ENCODE measurements at places on chromosomes 7 and 10. TPM values are rescaled to one million over a fixed set of nuclear protein-coding genes. Genes with fewer than 3 reads are reported as not detected.

GRCh38 chr10:116815641-116816415 lies 33.5 kb upstream of the ENO4 start:
- no peaks in the 10 kb centered on the region for H3K36me3 ChIP-seq
- H3K4me3 ChIP-seq, result no peak overlapping the region
- no peaks in the 10 kb centered on the region for H3K4me1 ChIP-seq
- peak; percentile 67 for DNase-seq
- H3K27ac ChIP-seq, result no peak overlapping the region
- peaks cover 17% of the 10 kb centered on the region for H3K27me3 ChIP-seq

Gene EN2
- not detected for total RNA-seq

DNA sequence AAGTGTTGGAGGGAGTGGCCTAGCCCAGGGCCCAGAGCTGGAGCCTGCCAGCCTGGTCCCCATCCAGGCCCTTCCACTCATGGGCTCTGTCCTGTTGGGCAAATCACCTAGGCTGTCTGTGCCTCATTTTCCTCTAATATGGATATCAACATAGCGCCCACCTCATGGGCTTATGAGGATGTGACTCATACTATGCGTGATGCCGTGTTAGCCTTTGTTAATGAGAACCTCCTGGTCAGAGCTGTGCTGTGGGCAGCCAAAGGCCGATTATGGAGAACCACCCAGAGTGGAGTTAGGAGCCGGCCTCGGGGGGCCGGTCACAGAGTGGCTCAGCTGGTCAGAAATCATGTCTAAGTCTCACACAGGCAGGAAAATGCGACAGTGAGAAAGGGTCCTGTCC lies 306.4 kb downstream of the PAXIP1 start:
- H3K4me1 ChIP-seq, result no peaks in the 10 kb centered on the region
- no peaks in the 10 kb centered on the region for H3K27me3 ChIP-seq
- no peak overlapping the region for H3K4me3 ChIP-seq
- H3K27ac ChIP-seq, result no peak overlapping the region

- no peak overlapping the region for H3K4me3 ChIP-seq
- no peak overlapping the region for H3K27ac ChIP-seq
- peaks cover 11% of the 10 kb centered on the region for H3K27me3 ChIP-seq
- DNase-seq, result no peak
These were observed 137.0 kb downstream of the ADCY1 start for GRCh38 chr7:45711161-45711490.

Gene ZNF786
- 5.8 TPM for total RNA-seq

- H3K4me3 ChIP-seq, result no peak overlapping the region
- no peak overlapping the region for H3K27ac ChIP-seq
- DNase-seq, result no peak
These were observed 243.8 kb downstream of the DNAJB9 start for GRCh38 chr7:108813251-108814014.

Gene GIMAP4
- not detected for total RNA-seq

DNA sequence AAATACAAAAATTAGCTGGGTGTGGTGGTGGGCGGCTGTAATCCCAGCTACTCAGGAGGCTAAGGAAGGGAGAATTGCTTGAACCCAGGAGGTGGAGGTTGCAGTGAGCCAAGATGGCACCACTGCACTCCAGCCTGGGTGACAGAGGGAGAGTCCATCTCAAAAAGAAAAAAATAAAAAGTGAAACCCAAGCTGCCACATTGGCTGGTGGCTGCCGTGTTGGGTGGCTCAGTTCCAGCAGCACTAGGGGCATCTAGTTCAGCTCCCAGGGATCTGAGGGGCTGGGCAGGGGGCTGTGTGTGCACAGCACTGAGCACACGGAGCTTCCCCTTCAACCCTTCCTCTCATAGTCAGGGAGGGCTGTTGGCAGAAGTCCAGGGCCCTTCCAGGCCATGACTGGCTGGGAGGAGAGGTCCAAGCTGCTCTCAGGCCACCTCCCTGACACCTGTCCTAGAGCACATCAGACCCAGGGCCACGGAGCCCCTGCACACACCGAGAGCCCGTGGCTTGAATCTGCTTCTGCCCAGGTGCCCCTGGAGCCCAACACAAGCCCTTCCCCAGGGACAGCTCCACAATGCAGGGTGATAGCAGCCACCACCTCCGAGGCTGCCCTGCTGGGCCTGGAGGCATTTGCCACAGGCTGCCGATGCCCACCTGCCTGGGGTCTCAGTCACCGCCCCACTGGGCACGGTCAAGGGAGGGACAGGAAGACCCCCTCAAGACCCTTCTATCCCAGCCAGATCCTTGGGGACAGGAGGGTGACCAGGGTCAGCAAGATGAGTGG lies 47.3 kb downstream of the YKT6 start:
- H3K27me3 ChIP-seq, result peaks cover 5% of the 10 kb centered on the region
- no peaks in the 10 kb centered on the region for H3K36me3 ChIP-seq
- no peak for DNase-seq
- no peak overlapping the region for H3K27ac ChIP-seq
- no peaks in the 10 kb centered on the region for H3K4me1 ChIP-seq

Gene SLC4A2
- total RNA-seq, result 29.6 TPM

DNA sequence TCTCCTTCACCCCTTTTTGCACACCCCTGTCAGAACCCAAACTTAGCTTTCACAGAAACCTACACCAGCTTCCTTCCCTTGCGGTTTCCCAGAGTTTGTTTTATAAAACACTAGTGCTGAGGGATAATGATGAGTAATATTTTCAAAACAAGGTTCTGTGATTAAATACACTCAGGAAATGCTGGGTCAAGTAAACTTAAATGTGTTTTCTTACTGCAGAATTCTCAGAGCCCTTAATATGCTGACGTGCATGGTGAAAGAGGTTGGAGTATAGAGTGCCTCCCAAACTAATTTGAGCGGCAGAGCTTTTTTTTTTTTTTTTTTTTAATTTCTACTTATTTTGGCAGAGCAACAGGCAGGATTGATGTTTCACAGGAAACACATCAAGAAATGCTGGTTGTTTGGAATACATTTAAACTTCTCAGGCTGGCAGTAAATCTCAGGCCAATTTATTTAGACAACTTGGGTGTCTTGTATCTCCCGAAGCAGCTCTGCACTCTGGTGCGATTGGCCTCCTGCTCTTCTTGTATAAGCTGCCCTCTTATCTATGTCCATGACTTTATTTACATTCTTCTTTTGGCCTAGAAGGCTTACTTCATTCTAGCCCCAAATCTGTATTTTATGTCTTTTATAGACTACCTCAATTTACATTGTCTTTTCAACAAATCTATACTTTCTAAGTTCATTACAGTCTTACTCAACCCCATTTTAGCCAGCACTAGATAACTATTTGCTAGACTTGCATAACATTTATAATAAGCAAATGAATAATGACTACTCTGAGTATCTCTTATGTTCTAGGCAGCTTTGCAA lies 165.4 kb downstream of the BMPER start:
- H3K4me1 ChIP-seq, result peaks cover 16% of the 10 kb centered on the region
- DNase-seq, result peak; percentile 82
- no peak overlapping the region for H3K4me3 ChIP-seq
- no peaks in the 10 kb centered on the region for H3K36me3 ChIP-seq

GRCh38 chr10:77463499-77463898 lies 174.1 kb downstream of the KCNMA1 start:
- no peak overlapping the region for H3K4me3 ChIP-seq
- H3K4me1 ChIP-seq, result 0 out of 2 replicates have a peak, but pooled peaks cover 2% of the 10 kb centered on the region
- H3K36me3 ChIP-seq, result no peaks in the 10 kb centered on the region
- peak; percentile 13 for DNase-seq
- H3K27me3 ChIP-seq, result no peaks in the 10 kb centered on the region

Gene UCMA
- not detected for total RNA-seq

GRCh38 chr10:112615269-112615668 lies 168.3 kb downstream of the VTI1A start:
- no peak overlapping the region for H3K27ac ChIP-seq
- no peak overlapping the region for H3K4me3 ChIP-seq
- H3K4me1 ChIP-seq, result no peaks in the 10 kb centered on the region
- DNase-seq, result no peak
- no peaks in the 10 kb centered on the region for H3K27me3 ChIP-seq
- no peaks in the 10 kb centered on the region for H3K36me3 ChIP-seq

- no peaks in the 10 kb centered on the region for H3K36me3 ChIP-seq
- H3K27me3 ChIP-seq, result no peaks in the 10 kb centered on the region
- H3K4me1 ChIP-seq, result peaks cover 5% of the 10 kb centered on the region
- no peak overlapping the region for H3K4me3 ChIP-seq
- DNase-seq, result peak; percentile 80
- H3K27ac ChIP-seq, result no peak overlapping the region
These were observed 29.2 kb downstream of the TFAM start for GRCh38 chr10:58414270-58415041.

- no peaks in the 10 kb centered on the region for H3K27me3 ChIP-seq
- H3K36me3 ChIP-seq, result no peaks in the 10 kb centered on the region
- no peak overlapping the region for H3K4me3 ChIP-seq
- DNase-seq, result no peak
- no peak overlapping the region for H3K27ac ChIP-seq
- H3K4me1 ChIP-seq, result no peaks in the 10 kb centered on the region
These were observed 147.7 kb upstream of the NPVF start for GRCh38 chr7:25375805-25376600.

Gene HOXA6
- total RNA-seq, result 1.4 TPM

DNA sequence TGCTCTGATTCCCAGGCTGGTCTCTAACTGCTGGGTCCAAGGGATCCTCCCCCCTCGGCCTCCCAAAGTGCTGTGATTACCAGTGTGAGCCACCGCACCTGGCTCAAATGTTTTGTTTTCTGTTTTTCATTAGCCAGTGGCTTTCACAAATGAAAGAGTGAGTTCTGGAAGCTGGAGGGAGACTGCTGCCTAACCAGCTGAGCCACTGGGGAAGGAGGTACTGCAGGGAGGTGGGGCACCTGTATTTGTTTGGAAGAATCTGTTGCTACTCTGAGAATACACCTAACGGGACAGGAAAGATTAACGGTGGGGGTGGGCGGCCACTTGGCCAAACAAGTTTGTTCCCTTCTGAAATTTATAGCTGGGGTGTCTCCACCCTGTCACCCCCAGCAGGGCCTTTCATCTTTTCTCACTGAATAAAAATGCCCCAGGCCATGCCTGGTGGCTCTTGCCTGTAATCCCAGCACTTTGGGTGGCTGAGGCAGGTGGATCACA lies 4.7 kb downstream of the STOX1 start:
- no peak overlapping the region for H3K27ac ChIP-seq
- H3K27me3 ChIP-seq, result peaks cover 56% of the 10 kb centered on the region
- no peaks in the 10 kb centered on the region for H3K4me1 ChIP-seq

DNA sequence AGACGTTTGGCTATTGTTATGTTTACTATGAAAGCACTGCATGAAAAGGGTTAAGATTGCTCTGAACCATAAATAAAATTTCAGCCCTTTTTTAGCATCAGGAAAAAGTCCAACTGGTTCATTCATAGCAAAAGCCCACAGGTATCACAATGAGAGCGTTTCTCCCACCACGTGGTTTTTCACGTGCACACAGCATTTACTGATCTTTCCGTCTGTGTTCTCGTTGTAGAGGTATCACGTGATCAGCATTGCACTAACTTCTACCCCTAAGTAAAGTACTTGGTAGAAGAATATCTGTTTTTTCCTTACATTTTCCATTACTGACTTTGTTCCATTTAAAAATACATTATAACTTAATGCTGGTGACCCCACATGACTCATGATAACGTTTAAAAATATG lies 17.8 kb upstream of the CCDC3 start:
- DNase-seq, result no peak
- no peak overlapping the region for H3K4me3 ChIP-seq
- no peaks in the 10 kb centered on the region for H3K27me3 ChIP-seq
- no peak overlapping the region for H3K27ac ChIP-seq
- H3K36me3 ChIP-seq, result no peaks in the 10 kb centered on the region

DNA sequence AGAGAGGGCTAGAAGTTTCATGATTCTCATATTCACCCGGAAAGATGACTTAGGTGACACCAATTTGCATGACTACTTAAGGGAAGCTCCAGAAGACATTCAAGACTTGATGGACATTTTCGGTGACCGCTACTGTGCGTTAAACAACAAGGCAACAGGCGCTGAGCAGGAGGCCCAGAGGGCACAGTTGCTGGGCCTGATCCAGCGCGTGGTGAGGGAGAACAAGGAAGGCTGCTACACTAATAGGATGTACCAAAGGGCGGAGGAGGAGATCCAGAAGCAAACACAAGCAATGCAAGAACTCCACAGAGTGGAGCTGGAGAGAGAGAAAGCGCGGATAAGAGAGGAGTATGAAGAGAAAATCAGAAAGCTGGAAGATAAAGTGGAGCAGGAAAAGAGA lies 5.3 kb downstream of the GIMAP4 start:
- H3K27ac ChIP-seq, result no peak overlapping the region
- no peaks in the 10 kb centered on the region for H3K36me3 ChIP-seq
- H3K27me3 ChIP-seq, result no peaks in the 10 kb centered on the region

- no peaks in the 10 kb centered on the region for H3K4me1 ChIP-seq
- no peaks in the 10 kb centered on the region for H3K36me3 ChIP-seq
- no peaks in the 10 kb centered on the region for H3K27me3 ChIP-seq
- no peak for DNase-seq
- no peak overlapping the region for H3K4me3 ChIP-seq
- no peak overlapping the region for H3K27ac ChIP-seq
These were observed 974.2 kb upstream of the ZNF722 start for GRCh38 chr7:63024446-63024845.

Gene POM121L12
- not detected for total RNA-seq

DNA sequence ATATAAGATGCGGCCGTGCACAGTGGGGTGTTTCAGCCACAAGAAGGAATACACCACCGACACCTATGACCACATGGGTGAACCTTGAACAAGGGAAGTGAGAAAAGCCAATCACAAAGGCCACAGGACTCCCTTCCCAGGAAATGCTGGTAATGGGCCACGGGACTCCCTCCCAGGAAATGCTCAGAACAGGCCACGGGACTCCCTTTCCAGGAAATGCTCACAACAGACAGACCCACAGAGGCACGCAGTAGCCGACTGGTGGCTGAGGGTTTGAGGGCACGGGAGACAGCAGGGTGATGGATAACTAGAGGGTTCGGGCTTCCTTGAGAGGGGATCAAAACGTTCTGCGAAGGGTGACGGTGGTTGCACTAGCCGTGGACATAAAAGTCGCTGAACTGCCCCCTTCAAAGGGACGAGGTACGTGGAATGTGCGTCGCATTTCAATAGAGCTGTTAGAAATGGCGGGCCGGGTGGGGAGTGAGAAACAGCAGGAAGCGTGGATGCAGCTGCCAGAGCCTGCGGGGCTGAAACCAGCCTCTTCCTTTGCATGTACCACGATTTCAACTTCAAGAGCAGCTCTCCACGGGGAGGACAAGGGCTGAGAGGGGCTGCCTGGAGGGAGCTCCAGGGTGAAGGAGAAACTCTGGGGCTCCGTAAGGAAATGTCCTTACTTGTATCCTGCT lies 274.0 kb downstream of the ELFN1 start:
- H3K36me3 ChIP-seq, result peaks cover 3% of the 10 kb centered on the region

- H3K36me3 ChIP-seq, result no peaks in the 10 kb centered on the region
- no peak overlapping the region for H3K27ac ChIP-seq
- peaks cover 1% of the 10 kb centered on the region for H3K27me3 ChIP-seq
- no peak overlapping the region for H3K4me3 ChIP-seq
- H3K4me1 ChIP-seq, result no peaks in the 10 kb centered on the region
These were observed 72.6 kb upstream of the RHOBTB1 start for GRCh38 chr10:61016630-61017029.

Gene LRMDA
- total RNA-seq, result not detected

- no peaks in the 10 kb centered on the region for H3K27me3 ChIP-seq
- H3K4me3 ChIP-seq, result no peak overlapping the region
- no peaks in the 10 kb centered on the region for H3K36me3 ChIP-seq
- H3K4me1 ChIP-seq, result no peaks in the 10 kb centered on the region
These were observed 102.1 kb downstream of the AUTS2 start for GRCh38 chr7:69700331-69700730.

Gene FAM25A
- not detected for total RNA-seq
